ENCODE measurements at places on chromosomes 4 and X.

DNA sequence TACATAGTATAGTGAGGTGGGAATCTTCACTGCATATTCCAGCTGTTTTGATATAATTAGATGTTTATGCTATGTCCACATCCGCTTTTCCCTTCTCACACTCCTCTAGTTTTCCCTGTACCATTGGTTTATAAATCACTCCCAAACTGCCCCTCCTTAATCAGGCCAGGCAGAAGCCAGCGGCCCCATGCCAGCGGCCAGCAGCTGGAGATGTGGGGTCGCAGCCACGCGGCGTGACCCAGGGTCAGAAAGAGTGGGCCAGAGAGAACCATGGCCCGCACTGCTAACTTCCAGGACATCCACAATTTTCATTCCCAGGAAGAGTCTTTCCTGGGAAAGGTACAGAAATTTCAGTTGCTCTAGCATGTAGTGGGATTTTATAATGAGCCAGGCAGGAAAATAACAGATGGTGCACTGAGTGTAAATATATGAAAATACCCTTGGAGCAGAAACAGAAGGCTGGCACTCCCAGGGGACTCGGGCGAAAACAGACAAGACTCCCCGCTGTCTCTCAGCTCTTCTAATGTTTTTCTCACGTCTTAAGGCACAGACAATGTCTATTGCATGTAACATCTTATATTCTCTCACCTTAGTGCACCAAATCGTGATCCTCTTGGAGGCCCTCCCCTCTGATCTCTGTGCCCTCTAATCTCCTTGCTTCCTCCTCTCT, 145.9 kb upstream of the ZFP42 start:
- no peak for DNase-seq

- DNase-seq: no peak
Measured at GRCh38 chr4:153731239-153731638, 28.6 kb downstream of the RNF175 start.

DNA sequence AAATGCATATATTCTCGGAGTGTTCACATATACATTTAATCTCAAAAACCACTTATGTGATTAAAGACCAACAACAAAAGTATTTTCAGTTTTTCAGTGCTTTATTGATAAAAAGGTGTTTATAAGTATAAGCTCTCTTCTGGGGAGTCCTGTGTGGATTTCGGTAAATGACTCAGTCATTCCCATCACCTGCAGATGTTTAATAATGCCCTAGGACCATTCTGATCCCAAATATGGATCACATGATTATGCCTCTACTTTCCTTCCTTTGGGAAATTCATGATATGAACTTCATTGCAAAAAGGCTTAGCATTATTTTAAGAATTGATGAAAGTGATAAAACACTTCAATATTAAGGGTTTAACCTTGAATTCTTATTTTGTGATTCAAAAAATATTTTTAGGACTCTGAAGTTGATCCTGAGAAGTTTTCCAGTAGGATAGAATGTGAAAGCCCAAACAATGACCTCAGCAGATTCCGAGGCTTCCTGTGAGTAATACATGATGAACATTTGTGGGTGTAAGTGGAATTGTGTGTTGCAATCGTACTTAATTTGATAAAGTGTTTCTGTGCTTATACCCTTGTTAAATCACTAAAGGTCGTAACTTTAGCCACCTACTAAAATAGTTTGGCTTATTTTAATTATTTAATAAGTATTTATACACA, 40.2 kb downstream of the ATP10D start:
- DNase-seq: no peak

DNA sequence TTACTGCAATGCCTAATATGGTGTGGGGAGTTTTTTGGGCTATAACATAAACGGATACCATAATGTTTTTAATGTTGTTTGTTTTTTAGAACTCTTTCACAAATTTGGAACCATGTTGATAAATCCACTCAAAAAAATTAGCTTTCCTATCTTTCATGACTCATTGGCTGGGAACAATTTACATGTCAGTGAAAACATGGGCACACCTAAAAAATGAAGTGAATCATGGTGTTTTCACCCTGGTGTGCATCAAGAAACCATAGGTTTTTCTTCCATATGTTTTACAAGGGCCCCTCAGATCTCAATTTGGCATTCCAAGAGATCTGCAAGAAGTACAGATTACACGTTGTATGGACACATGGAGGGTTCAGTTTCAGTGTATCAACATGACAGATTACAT, 207.1 kb downstream of the NWD2 start:
- no peak for DNase-seq

GRCh38 chr4:26807330-26807729, 53.3 kb upstream of the STIM2 start:
- DNase-seq: no peak

GRCh38 chr4:53686521-53686920, 95.2 kb upstream of the LNX1 start:
- no peak for DNase-seq

DNA sequence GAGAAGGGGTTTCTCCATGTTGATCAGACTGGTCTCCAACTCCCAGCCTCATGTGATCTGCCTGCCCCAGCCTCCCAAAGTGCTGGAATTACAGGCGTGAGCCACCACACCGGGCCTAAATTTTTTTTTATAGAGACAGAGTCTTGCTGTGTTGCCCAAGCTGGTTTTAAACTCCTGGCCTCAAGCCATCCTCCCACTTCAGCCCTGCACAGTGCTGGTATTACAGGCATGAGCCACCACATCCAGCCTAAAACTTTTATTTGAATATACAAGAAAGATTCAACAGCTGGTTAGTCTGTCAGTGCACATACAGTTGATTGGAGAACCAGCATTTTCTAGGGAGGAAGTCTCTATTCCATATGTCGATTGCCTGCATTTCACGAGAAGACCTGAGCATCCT, 91.2 kb downstream of the LRP2BP start:
- DNase-seq: no peak

GRCh38 chr4:125750828-125751466, 436.2 kb downstream of the FAT4 start:
- no peak for DNase-seq

DNA sequence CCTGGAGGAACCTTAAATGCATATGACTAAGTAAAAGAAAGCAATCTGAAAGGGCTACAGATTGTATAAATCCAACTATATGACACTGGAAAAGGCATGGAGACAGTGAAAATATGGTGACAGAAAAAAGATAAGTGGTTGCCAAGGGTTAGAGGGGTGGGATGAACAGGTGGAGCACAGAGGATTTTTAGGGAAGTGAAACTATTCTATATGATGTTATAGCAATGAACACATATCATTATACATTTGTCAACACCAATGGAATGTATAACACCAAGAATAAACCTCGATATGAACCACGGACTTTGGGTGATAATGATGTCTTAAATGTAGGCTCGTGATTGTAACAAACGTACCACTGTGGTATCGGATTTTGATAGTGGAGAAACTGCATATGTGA, 40.7 kb downstream of the NPY5R start:
- DNase-seq: no peak

GRCh38 chr4:128782076-128782715, 27.3 kb upstream of the JADE1 start:
- DNase-seq: peak; percentile 11

DNA sequence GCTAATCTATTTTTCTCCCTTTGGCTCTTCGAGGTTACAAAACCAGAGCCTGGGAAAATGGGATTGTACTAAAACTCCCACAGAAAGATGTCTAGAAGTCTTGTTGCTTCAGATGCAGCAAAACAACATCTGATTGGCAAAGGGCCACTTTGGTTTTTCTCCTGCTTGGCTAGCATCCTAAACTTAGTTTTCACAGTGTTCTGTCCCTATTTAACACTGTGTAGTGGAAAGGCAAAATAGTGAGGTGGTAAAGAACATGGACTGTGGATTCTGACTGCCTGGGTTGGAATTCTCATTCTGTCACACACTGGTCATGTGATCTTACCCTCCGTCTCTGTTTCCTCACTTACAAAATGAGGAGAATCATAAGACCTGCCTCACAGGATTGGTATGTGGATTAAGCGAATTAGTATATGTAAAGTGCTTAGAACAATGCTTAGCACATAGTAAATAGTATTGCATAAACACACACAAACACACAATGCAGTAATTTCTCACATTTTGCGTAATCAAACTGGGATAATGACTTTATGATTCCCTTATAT, 23.5 kb downstream of the TIGD2 start:
- DNase-seq: no peak

DNA sequence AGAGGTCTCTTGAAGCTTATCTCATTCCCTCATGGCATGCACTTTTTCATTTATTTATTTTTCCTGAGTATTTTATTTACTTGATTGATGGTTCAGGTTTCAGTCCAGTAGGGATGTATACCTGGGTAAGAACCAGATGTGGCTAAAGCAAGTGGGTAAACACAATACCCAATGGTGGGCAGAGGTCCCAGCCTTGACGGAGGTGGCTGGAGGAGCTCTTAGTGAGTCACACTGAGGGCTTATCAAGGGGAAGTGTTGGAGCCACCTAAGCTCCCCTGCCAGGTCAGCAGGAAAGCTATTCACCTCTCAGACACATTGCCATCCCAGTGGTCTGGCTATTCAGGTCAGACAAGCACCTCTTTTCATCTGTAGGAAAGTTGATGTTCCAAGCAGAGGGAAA, 236.2 kb upstream of the MAGEB16 start:
- no peak for DNase-seq

DNA sequence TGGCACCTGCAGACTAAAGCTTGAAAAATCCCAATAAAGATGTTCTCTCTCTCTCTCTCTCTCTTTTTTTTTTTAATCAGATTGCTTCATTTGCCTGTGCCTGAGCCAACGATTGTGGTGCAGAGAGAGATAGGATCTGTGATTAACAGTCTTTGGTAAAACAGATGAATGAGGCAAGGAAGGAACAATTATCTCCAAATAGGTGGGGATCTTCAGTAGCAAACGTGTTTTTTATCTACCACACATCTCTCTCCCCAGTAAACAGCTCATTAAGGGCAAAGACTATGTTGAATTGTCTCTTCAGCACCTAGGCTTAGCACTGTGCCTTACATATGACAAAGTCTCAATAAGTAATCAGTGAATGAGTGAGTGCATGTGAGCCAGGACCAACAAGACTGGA, 96.3 kb downstream of the SMIM20 start:
- no peak for DNase-seq

DNA sequence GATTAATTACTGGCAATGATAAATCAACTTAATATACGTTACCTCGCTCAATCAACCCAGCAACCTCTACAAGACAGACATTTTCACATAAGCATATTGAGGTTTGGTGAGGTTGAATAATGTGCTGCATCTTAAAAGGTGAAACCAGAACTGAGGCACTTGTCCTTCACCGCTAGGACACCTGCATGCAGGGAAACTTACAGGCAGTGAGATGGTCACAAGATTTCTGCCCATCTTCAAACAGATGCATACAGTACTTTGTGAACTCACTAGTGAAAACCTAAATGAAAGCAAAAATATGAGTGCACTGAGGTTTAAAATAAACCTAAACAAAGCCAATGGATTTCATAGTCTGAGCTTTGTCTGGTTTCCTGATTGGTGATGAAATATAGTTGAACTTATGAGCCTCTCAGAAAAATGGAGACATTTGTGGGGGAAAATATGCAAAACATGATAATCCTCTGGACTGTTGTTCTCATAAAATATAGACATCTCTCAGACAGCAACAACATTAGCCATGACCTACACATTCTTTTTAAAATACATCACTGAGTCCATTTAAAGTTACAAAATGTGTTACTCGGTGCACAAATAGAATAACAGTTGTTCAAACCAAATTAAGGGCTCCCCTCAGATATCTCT, 20.9 kb upstream of the PRSS12 start:
- no peak for DNase-seq

GRCh38 chr4:170386971-170387370, 297.2 kb upstream of the AADAT start:
- DNase-seq: no peak

DNA sequence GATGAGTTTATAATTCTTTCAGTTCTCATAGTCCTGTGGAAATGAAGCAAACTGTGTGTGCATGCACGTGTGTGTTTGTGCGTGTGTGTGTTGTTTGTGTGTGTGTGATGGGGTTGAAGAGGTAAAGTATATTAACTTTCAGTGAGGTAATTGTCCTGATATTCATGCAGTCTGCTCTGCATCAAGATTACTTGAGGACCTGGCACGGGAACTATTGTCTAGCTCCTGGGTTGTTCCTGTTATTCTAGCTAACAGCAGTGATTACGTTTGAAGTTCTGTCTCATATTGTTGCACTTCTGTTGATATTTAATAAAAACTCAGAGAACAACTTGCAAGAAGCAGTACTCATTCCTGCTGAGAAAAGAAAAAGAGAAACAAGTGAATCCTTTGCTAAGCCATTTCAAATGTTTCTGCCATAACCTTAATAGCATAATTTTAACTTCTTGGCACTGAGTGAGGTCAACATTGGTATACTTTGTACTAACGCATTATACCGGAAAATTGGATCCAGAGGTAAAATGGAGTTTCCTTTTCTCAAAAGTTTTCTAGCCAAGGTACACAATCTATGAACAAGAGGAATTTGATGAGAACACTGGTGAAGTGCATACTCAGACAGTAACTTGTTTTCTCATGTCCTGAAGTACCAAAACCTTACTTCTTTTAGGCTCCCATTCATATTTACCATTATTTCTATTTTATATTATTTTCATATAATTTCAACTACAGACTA, 113.2 kb downstream of the SPCS3 start:
- no peak for DNase-seq

GRCh38 chr4:105148776-105149175, 2.1 kb downstream of the TET2 start:
- no peak for DNase-seq

GRCh38 chr4:54187148-54187547, 41.9 kb upstream of the PDGFRA start:
- DNase-seq: no peak

- DNase-seq: no peak
Measured at GRCh38 chr4:1400831-1401408, 5.3 kb downstream of the NKX1-1 start.

- DNase-seq: no peak
Measured at GRCh38 chrX:129600981-129601424, 53.8 kb downstream of the APLN start.

DNA sequence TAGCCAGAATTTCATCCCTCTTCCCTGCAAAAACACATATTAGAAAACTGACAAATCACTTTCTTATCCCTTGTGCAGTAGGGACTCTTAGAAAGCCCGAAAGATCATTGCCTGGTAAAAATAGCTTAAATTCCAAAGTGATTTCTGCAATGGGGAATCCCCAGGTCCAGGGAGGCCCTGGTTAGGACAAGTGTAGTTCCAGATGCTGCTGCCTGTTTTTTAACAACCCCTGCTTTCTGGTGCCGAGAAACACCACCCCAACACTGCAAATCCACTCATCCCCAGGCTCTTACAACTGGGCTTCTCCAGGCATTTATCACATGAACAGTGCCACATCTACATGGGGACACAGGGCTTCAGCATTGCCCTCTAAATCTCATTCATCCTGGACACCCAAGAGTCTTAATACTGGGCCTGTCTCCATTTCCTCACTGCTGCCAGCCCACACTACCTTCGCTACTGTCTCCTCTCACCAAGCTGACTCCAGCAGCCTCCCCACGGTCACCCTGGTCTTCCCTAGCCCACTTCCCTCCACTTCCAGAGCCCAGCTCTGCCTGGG, 112.2 kb upstream of the PSAPL1 start:
- no peak for DNase-seq
